C1 segment of cervical spinal cord (tissue), 14 donors: ENCODE measurements at places on chromosomes 7 and 10.

GRCh38 chr10:17120694-17121093, 8.9 kb downstream of the CUBN start:
- DNase-seq, result no peak

DNA sequence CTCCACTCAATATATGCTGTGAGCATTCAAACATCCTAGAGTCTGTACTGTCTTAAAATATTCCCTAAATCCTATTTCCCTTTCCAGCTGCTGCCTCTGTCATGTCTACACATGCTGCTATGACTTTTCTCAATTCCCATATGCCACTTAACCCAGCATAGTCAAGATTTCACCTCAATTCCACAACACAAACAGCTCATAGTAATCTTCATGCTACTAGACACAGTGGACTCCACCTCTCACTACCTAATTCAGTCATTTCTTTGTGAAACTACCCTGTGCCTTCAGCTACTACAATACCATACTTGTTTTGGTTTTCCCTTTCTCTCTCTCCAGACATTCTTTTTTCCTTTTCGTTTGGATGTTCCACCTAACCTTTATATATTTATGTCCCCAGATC, 45.5 kb downstream of the GSAP start:
- DNase-seq, result no peak

DNA sequence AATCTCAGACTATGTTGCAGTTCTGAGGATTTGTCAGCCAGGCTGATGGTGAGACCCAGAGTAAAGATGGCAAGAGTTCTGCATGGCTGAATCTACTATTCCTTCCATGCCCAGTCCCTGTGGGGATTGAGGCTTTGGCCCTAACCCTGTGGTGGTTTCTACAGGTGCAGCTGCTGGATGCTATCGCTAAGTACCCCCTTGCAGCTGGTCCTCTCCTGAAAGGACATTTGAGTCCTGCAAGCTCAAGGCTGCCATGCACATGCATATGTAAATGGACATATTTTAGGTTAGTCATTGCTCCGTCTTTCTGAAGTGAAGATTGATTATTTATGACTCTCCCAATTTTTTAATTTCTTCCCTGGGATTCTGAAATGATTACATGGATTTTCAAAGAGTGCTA, 1122.2 kb upstream of the CELF2 start:
- no peak for DNase-seq

- DNase-seq, result no peak
These were observed 178.0 kb upstream of the IGFBP3 start for GRCh38 chr7:46099076-46099475.

- no peak for DNase-seq
These were observed 19.8 kb downstream of the MAD1L1 start for GRCh38 chr7:2212906-2213305.

GRCh38 chr7:148142660-148143248, 447.8 kb upstream of the C7orf33 start:
- DNase-seq, result no peak

DNA sequence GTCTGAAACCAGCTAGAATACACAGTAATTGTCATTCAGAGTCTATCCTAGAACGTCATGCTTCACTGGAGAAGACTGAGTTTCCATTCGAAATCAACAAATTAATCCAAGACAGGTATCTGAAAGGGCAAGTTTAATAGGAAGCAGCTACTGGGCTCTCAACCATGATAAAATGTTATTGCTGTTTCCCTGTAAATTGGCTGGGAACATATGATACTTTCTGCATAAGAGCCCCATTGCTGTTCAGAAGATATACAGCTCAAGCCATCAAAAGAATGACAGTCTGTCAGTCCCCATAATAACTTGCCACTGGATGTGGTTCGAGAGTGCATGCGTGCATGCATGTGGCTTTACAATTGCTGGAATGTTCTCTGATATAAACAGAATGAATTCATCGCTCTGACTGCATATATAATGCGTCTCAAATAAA, 129.0 kb downstream of the HIBADH start:
- no peak for DNase-seq

GRCh38 chr10:33441561-33441960, 107.1 kb upstream of the NRP1 start:
- no peak for DNase-seq

GRCh38 chr7:136139417-136139816, 162.3 kb upstream of the MTPN start:
- no peak for DNase-seq
